ENCODE measurements at places on chromosomes 3 and 15.

DNA sequence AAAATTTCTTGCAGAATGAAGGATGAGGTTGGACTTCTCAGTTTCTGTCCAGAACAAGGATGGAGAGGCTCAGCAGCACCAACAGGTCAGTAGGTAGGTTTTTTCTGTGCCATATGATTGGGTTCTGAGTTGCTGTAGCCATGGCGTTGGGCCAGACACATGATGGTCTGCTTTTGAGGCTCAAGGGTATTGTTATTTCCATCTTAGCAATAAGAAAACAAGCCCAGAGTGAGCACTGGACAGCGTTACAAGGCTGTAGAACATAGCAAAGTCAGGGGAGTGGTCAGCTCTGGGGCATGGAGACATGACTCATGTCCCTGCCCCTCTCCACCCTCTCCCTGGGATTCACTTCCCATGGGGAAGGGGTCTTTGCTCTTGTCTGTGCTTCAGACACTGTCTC is 137.6 kb upstream of the TOPAZ1 start:
- DNase-seq: no peak

DNA sequence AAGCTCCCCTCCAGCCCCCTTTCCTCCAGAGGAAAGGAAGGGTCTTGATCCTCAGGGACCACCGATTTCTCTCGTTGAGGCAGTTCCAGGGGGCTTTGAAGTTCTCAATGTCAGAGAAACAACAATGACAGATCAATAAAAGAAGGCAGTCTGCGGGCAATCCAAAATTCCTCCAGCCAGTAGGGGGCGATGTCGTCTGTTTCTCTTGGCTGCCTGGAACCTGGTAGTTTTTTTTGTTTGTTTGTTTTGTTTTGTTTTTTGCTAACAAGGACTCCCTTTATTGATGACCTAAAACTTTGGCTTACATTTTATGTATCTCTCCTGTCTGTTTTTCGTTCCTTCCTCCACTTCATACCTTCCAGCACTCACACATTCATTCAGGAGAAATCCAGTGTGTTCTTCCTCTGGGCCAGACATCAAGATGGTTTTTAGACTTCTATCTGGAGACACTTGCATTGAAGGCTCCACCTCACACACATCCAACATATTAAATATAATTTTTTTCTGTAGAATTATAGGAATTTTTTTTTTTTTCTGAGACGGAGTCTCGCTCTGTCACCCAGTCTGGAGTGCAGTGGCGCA is 276.6 kb downstream of the RPLP1 start:
- no peak for DNase-seq

- DNase-seq: no peak
Measured at GRCh38 chr3:27252646-27253045, 116.5 kb downstream of the NEK10 start.

GRCh38 chr3:33716227-33716626 is 1.8 kb downstream of the CLASP2 start:
- no peak for DNase-seq

DNA sequence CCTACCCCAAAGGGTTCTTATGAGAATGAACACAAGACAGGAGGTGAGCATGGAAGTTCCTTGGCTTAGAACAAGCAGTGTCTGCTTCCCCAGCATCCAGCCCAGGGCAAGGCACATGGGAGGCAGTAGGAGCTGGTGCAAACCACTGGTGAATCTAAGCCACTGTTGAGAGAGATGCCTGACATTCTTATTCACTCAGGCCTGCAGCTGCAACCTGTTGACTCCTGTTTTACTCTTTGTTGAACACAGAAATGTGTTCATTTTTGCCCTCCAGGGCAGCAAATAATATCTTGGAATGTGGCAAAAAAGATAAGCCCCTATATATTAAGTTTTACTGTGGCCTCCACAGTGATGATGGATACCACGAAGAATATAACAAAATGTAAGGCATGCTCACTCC is 8.9 kb upstream of the PAK6 start:
- DNase-seq: no peak

- no peak for DNase-seq
Measured at GRCh38 chr3:179964890-179965289, 71.8 kb downstream of the PEX5L start.

- no peak for DNase-seq
Measured at GRCh38 chr3:94617312-94617711, 554.5 kb downstream of the NSUN3 start.

- no peak for DNase-seq
Measured at GRCh38 chr3:136632625-136633081, 119.5 kb downstream of the STAG1 start.

- DNase-seq: no peak
Measured at GRCh38 chr3:63968612-63969350, 54.5 kb downstream of the PSMD6 start.

GRCh38 chr3:160950542-160950941 is 154.6 kb downstream of the B3GALNT1 start:
- no peak for DNase-seq

Measured in NCI-H1436 (cell line).